Umbilical cord (tissue), 2 donors: ENCODE measurements at places on chromosomes 13 and 19. TPM values are rescaled to one million over a fixed set of nuclear protein-coding genes. Genes with fewer than 3 reads are reported as not detected.
A peak's percentile ranks its signal among the peaks of the same experiment; 100 is the strongest.

Gene PRSS57
- not detected for total RNA-seq

Gene ZNF235
- total RNA-seq = 17.6 TPM

GRCh38 chr13:94063096-94063495 is 416.4 kb downstream of the DCT start:
- DNase-seq = no peak

DNA sequence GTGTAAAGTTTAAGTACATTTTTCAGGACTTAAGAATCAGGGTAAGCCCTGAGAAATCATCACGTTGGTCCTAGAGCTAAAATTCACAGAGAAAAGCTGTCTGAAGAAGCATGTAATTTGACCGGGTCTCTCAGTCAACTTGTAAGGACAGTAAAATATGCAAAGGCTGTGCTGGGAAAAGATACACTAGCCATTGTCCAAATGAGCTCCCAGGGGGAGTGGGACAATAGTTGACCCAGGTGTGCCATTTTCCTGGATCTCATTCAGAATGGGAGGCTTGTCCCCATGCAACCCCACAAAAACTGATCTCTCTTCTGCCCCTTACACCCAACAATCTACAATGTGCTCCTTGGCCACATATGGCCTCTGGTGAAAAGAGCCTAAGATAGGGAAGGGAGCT is 437.9 kb downstream of the KLF12 start:
- DNase-seq = no peak

DNA sequence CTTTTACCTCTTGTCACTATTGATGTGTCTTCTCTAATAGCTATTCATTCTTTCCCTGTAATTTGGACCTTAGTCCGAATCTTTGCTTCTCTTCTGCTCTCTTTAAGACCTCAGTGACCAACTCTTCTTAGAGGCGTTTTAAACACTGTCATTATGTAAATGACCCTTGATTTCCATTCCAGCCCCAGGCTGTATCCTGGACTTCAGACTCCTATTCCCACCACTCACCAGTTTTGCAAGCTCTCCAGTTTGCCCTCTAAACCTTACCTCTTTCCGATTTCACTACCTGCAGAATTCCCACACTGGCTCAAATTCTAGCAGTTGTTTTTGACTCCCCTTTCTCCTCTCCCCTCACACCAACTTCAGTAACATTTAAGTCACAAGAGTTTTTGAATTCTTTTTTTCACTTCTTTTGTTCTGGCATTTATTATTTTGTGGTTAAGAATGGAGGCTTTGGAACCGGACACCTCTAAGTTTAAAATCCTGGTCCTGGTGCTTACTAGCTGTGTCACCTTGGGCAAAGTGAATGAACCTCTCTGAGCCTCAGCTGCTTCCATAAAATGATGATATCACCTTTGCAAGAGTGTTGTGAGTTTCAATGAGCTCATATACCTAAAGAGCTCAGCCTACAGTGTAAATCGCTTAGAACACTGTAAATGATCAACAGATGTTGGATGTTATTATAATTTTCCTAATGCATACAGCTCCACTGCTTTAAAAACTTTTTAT is 13.6 kb upstream of the HMGB1 start:
- no peak for DNase-seq

- DNase-seq = no peak
Measured at GRCh38 chr13:20607015-20607414, 40.1 kb downstream of the IFT88 start.

DNA sequence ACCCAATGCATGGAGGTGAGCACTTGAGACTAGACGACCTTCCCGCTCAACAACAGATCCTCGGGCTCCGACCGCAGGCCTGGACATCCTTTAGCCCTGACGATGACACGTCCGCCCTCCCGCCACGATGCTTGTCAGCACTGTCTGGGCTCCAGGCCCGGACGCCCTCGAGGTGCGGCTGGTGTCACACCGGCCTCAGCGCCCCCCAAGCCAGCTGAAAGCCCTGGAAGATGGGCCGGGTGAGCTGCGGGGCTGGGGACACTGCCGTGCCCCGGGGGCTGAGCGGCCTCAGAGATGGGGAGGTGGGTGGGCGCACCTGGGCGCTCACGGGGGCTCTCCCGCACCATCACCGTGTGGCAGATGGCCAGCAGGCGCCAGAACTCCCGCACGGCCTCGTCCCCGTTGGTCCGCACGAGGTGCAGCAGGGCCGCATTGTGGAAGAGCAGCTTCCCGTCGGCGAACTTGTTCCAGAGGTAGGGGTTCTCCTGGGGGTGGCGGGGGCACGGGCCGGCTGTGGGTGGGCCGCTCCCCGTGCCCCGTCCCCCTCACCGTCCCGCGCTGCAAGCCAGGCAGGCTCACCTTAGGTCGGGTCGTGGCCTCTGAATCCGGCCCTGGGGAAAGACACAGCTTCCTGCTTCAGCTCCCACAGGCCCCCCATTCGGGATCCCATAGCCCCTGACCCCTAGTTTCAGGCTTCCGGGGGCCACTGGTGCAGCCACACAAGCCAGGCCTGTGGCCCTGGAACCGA is 15.5 kb downstream of the ATP8B3 start:
- no peak for DNase-seq

- peak; percentile 52 for DNase-seq
Measured at GRCh38 chr13:113034451-113035212, 65.6 kb downstream of the MCF2L start.

GRCh38 chr13:84029396-84029795 is 147.1 kb upstream of the SLITRK1 start:
- DNase-seq = no peak
